Urinary bladder (tissue), 4 donors: ENCODE measurements at places on chromosomes 7 and 10. TPM values are rescaled to one million over a fixed set of nuclear protein-coding genes. Genes with fewer than 3 reads are reported as not detected.

The BMS1 gene
- total RNA-seq: 15.4 TPM

The PRKCQ gene
- total RNA-seq: 3.2 TPM

The ZRANB1 gene
- 53.0 TPM for total RNA-seq

The TBXAS1 gene
- total RNA-seq: 8.6 TPM

The KIAA1549 gene
- total RNA-seq: 4.6 TPM

The MBLAC1 gene
- 1.3 TPM for total RNA-seq

The DYNC1I1 gene
- 2.2 TPM for total RNA-seq

The MALRD1 gene
- 13.8 TPM for total RNA-seq

The PRSS1 gene
- not detected for total RNA-seq

The OR2F2 gene
- not detected for total RNA-seq

The ATP6V0A4 gene
- 0.37 TPM for total RNA-seq

The CLCN1 gene
- 0.16 TPM for total RNA-seq

The CELF2 gene
- 52.7 TPM for total RNA-seq

The IFIT1B gene
- 2.2 TPM for total RNA-seq

The SEMA3D gene
- total RNA-seq: 102 TPM

The FAM25G gene
- total RNA-seq: not detected

The IFIT2 gene
- total RNA-seq: 18.7 TPM

The AKR1D1 gene
- not detected for total RNA-seq

The TNS3 gene
- total RNA-seq: 71.3 TPM

The SUN3 gene
- total RNA-seq: not detected

The TMEM176B gene
- 59.4 TPM for total RNA-seq

The AIMP2 gene
- total RNA-seq: 21.9 TPM

The WEE2 gene
- total RNA-seq: 0.42 TPM

The ADRA2A gene
- 3.6 TPM for total RNA-seq

The WASHC2A gene
- 41.4 TPM for total RNA-seq

The PRRT4 gene
- 1.4 TPM for total RNA-seq

The SPDYE11 gene
- total RNA-seq: not detected

The RBM20 gene
- 2.3 TPM for total RNA-seq

The TMEM229A gene
- total RNA-seq: 2.0 TPM

The GPR15LG gene
- total RNA-seq: 16.6 TPM

The UTF1 gene
- total RNA-seq: not detected

The NACAD gene
- total RNA-seq: 1.9 TPM

The UCMA gene
- total RNA-seq: not detected

The OPN1SW gene
- total RNA-seq: not detected

The KNDC1 gene
- total RNA-seq: 1.2 TPM

The IMPDH1 gene
- total RNA-seq: 24.7 TPM

The SPOCK2 gene
- total RNA-seq: 3.2 TPM

The OR6B1 gene
- total RNA-seq: not detected

The NMT2 gene
- total RNA-seq: 41.2 TPM
